ENCODE measurements at places on chromosomes 3 and 15.

GRCh38 chr15:35986191-35986721 is 440.3 kb upstream of the DPH6 start:
- no peak for DNase-seq

DNA sequence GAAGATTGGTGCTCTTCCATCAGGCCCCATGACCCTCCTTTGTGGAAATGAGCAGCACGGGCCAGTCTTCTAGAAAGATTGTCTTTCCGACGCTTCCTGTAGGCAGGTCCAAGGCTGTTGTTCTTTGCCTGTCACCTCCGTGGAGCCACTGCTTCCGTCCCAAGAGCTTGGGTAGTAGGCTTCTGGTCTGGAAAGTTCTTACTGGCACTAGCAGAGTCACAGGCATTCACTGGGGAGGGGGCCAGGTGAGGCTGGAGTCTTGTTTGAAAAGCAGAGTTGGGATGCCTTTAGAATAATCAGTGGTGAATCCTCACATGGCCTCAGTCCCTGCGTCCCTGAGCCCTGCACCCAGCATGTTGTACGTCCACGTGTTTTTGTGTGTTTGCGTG is 76.2 kb upstream of the ADPGK start:
- DNase-seq = no peak

DNA sequence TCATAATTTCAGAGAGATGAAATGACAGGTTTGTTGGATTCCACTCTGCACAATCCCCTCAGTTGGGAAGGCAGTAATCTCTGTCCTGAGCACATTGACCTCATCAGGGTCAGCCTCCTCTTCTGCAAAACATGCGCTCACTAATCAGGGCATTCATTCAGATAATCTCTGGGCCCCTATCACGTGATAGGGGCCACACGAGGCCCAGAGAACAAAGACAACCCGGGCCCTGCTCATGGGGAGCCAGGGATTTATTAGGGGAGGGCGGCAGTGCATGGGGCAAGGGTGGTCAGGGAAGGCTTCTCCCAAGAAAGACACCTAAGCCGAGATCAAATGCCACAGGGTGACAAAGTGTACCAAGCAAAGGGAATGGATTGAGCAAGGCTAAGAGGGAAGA is 1.1 kb downstream of the TCTA start:
- no peak for DNase-seq

DNA sequence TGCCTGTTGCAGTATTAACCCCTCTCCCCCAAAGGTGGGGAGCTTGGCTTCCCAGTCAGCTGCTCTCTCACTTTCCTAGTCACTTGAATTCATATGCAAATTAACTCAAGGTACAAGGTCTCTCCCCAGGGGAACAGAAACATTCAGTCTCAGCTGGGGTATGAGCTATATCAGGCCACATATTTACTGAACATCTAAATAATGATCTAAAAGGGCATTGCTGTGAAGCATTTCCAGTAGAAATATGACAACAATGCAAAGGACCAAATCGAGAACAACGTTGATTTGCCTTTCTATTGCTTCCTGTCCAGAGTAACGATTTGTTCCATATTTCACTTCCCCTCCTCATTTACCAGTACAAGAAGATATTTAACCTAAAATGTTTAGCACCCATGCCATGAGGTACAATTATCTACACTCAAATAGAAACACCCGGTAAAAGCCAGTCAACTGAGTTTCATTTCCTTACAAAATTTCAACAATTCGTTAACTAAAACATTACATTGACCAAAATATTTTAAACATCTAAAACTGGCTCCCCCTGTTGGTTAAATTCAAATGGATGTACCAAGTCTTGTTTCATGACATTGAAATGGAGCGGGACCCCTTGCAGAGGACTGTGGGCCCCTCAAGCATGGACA is 36.5 kb upstream of the KLHL6 start:
- no peak for DNase-seq

GRCh38 chr3:58119186-58119585 is 91.6 kb downstream of the DNASE1L3 start:
- no peak for DNase-seq

- no peak for DNase-seq
Observed at GRCh38 chr15:77554306-77555080, 78.2 kb downstream of the LINGO1 start.

DNA sequence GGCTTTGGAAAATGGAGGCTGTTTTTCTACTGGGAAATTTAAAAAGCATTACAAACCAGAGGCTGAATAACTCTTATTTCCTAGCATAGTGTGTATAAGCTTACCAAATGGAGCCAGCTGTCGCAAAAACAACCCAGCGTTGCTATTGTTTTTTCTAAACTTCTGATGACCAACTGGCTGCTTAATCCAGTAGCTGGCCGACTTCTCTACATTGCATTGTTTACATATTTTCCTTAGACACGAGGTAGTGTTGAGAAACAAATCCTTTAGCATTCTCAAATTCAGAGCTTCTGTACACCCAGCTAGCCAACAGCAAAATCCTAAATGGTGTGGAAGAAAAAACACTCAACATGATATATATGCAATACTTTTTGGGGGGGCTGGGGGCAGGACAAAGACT is 161.0 kb upstream of the ADAMTS9 start:
- no peak for DNase-seq

GRCh38 chr3:68057637-68058320 is 403.4 kb upstream of the SUCLG2 start:
- DNase-seq = no peak

DNA sequence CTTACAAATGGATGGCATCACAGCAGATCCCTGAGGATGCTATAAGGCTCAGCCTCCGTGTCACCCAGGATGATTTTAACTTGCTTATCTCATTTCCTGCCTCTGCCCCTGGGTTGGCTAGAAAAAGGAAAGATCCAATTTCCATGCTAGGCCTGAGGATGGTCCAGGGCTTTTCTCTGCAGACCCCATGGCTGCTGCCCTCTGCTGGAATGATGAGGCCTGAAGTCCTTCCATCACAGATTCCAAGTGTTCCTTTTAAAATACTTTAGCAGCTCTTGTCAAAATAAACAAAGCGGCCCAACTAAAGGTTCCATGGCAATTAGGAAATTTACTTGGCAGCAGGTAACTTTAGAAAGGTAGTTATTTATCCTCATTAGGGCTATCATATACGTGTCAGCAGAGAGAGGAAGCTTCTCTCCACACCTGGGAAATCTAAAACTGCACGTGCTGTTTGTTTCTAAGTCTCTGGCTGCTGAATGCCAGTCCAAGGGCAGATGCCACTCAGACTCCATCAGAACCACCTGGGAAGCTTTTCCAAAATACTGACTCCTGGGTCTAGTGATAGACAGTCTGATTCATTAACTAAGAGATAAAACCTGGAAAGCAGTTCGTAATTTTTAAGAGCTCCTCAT is 401.9 kb upstream of the IL12A start:
- no peak for DNase-seq

DNA sequence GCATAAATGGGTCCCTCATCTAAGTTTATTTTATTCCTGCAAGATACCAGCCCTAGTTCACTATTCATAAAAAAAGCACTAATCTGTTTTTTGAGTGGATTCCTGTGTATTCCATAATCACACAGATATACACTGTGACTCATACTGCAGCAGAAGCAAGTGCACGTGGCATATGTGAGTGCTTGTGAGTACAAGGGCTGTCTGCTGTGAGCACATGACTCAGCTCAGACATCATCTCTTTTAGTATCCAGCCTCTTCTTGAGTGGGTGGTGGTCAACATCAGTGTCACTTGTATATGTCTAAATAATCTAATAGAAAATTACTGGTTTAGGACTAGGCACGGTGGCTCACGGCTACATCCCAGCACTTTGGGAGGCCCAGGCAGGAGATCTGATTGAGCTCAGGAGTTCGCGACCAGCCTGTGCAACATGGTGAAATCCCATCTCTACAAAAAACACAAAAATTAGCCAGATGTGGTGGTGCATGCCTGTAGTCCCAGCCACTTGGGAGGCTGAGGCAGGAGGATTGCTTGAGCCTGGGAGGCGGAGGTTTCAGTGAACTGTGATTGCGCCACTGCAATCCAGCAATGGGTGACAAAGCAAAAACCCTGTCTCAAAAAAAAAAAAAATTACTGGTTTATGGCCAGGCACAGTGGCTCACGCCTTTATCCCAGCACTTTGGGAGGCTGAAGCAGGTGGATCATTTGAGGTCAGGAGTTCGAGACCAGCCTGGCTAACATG is 49.8 kb downstream of the NIPA2 start:
- peak; percentile 91 for DNase-seq

All from AG09309 (cell line).